ENCODE measurements at places on chromosomes 4 and X.

GRCh38 chr4:2930135-2930757 is 33.0 kb downstream of the NOP14 start:
- DNase-seq = no peak

GRCh38 chrX:103309860-103310554 is 783 bp downstream of the BEX2 start:
- DNase-seq = no peak

DNA sequence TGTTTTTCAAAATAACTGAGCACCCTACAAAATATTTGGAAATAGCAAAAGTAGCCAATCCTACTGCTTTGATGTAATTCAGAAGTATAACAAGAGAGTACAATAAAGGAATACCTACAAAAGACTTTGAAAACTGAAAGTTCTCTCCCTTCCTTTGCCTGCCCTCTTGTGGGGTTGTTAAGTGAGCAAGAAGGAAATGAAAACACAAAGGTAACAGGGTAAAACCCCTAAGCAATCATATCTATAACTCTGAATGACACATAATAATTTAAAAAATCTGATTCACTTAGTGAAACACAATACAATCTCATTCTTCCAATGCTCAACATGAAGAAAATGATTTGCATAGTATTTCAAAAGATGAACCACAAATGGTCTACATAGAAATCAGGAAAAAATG is 98.2 kb downstream of the FRYL start:
- DNase-seq = no peak

GRCh38 chr4:127249066-127249766 is 383.5 kb upstream of the INTU start:
- DNase-seq = no peak
